Lung microvascular endothelial cell (primary cell): ENCODE measurements at places on chromosomes 2 and 18. TPM values are rescaled to one million over a fixed set of nuclear protein-coding genes. Genes with fewer than 3 reads are reported as not detected.
A peak's percentile ranks its signal among the peaks of the same experiment; 100 is the strongest.

GRCh38 chr2:36538335-36538734 lies 59.6 kb downstream of the FEZ2 start:
- no peak for DNase-seq

GRCh38 chr2:121194626-121195025 lies 90.4 kb downstream of the TFCP2L1 start:
- no peak for DNase-seq

DNA sequence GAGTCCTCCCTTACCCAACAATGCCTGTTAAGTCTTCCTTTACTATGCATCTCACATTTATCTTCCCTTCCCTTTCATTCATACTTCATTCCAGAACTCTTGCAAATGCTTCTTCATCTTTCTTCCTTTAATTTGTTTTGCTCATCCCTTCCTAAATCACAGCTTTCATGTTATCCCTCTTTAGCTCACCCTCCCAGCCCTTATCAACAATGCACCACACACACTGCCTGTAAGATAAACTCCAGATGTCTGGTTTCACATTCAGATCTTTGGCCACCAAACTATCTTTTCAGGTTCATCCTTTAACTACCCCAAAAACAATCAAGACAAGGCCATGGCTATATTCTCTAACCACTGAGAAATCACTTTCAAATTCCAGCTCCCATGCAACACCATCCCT lies 3.4 kb downstream of the CCDC93 start:
- DNase-seq: no peak

GRCh38 chr18:1075322-1075721 lies 170.7 kb downstream of the ADCYAP1 start:
- no peak for DNase-seq

DNA sequence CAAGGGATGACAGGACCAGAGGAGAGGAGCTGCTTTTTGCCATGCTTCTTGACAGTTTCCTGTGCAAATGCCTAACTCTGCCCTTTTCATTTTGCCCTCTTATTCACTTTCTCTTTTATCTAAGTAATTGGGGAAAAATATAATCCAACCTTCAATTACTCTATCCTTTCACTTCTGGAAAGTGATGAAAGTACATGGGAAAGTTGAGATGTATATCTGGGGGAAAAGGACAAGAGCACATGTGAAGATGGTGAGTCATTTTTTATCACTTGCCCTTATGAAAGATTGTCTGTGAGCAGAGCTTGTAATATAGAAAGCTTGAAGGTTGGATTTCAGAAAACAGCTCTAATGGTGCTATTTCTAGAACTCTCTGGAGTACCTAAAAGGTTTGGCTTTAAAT lies 1070.7 kb downstream of the CNTNAP5 start:
- no peak for DNase-seq

DNA sequence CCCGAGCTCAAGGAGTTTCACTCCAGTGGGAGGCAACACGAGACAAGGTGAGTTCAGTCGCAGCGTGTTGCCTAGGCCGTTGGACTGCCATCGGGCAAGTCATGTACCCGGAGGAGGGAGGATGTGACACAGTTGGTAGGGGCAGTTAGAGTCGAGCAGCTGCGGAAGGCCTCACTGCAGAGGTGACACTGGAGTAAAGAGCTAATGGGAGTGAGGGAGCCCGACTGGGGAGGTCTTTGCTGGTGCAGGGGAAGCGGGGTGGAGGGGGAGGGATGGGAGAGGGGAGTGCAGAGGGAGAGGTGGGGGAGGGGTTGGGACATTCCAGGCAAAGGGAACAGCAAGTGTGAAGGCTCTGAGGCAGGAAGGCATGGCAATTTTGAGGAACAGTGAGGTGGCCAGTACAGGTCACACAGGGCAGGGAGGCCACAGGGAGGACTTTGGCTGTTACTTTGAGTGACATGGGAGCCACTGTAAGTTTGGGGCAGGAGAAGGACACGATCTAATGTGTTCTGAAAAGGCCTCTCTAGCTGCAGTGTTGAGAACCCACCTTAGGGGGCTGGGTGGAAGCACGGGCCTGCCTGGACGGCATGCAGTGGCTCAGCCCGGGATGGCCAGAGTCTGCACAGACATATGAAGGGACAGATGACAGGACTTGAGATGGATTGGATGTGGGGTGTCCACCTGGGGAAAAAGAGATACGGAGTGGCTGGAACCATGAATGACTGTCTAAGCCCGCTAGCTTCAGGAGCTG lies 61.1 kb downstream of the KCNF1 start:
- no peak for DNase-seq

DNA sequence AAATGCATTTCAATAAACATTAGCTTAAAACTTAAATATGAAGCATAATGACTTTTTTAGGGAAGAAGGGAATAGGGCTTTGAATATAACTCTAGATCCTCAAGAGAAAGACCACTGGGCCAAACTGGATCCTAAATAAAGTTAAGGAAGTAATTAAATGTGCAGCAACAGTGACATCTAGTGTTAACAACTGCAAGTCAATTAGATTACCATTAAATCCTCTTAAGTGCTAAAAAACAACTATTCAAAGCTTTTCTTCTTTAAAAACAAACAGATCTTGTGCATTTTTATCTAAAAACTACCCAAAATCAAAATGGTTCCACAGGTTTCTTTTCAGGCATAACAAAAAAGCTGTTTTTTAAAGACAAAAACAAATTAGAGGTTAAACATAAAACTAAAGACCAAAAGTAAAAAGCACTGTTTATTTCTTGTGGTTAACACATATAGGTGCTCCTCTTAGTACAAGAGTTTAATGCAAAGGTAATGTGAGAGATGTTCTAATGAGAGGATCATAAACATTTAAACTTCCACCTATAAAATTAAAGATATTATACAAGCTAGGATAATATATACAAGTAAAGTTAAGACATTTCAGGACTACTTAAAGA lies 111.4 kb downstream of the THADA start:
- peak; percentile 88 for DNase-seq

- no peak for DNase-seq
These were observed 373.9 kb downstream of the GPD2 start for GRCh38 chr2:156810094-156810493.

COLEC11 gene
- total RNA-seq: under 0.01 and 0.40 TPM in 2 replicates
